Stimulated activated CD8-positive, alpha-beta memory T cell treated with anti-CD3 and anti-CD28 coated beads, Interleukin-4, amount 100 ng/mL, for 4 hours (primary cell): ENCODE measurements at places on chromosomes 7 and 10.

- peak; percentile 60 for DNase-seq
Measured at GRCh38 chr7:131513245-131514061, 43.0 kb downstream of the PODXL start.

- DNase-seq, result no peak
Measured at GRCh38 chr10:50595785-50596184, 28.0 kb downstream of the SGMS1 start.

- DNase-seq, result no peak
Measured at GRCh38 chr7:89761173-89761572, 393.1 kb upstream of the STEAP1 start.

GRCh38 chr7:45967591-45968157, 46.6 kb upstream of the IGFBP3 start:
- DNase-seq, result no peak

DNA sequence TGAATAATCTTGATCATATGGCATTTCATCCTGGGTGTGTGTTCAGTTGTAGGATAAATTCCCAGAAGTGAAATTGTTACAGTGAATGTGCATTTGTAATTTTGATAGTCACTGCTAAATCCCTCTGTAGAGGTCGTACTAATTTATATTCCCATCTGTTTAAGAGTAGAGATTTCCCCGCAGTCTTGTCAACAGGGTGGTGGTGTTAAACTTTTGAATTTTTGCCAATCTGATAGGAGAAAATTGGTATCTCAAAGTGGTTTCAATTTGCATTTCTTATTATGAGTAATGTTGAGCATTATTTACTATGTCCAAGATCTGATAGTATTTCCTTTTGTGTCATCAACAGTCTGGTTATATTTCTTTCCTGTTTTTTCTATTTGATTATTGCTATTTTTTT, 101.7 kb downstream of the AUTS2 start:
- DNase-seq, result no peak

DNA sequence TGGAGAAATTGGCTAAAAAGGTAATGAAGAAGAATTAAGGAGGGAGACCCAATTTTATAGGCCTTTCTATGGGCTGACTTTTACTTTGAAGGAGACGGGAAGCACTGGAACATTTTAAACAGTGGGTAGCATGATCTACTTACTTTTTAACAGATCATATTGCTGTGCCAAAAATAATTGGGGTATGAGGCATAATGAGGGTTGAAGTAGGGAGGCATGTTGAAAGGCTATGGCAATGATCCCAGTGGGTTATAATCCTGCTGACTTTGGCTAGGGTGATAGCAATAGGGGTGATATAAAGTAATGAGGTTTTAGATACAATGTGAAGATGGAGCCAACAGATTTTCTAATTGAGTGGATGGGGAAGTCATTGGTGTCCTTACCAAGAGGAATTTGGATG, 73.2 kb downstream of the GPR37 start:
- DNase-seq, result no peak

DNA sequence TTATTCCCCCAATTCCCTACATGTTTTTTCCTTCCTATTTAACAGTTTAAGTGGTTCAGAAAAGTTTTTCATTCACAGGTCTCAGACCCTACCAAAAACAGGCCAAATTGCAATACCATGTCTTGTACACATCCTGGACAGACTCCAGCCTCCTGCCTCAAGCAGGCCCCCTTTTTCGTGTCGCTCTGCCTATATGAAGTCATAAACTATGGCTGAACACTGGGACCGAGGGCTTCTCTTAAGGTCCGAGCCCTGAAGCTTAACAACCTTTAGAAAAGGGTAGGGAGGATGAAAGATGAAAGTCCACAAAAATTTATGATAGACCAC, 1.4 kb downstream of the FBXW4 start:
- no peak for DNase-seq

GRCh38 chr7:55588379-55588699, 16.0 kb upstream of the VOPP1 start:
- DNase-seq, result no peak

- DNase-seq, result no peak
Measured at GRCh38 chr10:91562839-91563581, 69.9 kb downstream of the PPP1R3C start.

DNA sequence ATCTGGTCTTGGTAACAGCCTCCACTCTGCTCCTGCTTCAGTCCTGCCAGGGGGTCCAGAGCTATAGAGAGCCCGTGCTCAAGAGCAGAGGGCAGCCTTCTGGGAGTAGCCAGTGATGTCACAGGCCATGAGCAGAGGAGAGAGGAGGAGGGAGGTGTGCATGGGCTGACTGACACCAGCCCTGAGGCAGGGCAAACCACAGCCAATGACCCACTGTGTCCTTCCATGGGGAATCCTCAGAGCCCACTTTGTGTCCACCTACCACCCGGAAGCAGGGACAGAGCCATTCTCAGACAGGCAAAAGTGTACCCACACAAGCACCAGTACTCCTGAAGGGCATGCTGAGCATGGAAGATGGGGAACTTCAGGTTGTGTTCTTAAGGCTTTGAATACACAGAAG, at the start of gene PAX4:
PAX4 (minus strand) TSS at position 101 of the 400 bp plus-strand sequence. CDS start 2,214 bp downstream, outside the sequence.
- DNase-seq, result no peak

GRCh38 chr10:79320820-79321493, 26.3 kb upstream of the PPIF start:
- no peak for DNase-seq

DNA sequence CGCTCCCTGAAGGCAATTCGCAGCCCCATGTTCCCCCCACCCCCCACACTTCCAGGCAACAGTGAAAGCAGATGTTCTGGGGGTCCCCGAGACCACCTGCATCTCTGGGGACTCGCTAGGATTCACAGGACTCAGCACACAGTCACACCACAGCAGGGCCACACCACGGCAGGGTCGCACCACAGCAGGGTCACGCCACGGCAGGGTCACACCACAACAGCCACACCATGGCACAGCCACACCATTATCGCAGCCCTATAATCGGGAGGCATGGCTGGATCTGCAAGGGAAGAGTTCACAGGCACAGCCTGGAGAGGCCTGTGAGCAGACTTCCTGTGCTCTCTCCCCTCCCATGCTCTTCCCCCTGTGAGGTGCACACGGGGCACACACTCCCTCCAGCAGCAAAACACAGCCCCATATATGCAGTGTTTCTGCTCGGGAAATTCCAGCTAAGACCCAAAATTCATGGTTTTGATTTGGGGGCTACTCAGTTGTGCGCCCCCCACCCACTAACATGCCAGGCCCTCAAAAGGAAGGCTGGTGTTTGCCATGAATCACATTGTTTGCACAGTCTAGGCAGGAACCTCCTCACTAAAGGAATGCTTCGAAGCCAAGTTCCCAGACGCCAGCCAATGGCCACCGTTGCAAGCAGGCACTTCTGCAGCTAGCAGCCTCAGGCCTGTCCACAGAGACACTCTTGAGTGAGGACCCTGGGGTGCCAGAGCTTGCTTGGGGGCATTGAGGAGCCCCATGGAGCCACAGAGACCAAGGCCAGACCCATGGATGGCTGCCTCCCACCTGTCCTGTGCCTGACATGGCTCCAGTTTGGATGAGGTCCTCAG, 7.0 kb upstream of the DPYSL4 start:
- no peak for DNase-seq

DNA sequence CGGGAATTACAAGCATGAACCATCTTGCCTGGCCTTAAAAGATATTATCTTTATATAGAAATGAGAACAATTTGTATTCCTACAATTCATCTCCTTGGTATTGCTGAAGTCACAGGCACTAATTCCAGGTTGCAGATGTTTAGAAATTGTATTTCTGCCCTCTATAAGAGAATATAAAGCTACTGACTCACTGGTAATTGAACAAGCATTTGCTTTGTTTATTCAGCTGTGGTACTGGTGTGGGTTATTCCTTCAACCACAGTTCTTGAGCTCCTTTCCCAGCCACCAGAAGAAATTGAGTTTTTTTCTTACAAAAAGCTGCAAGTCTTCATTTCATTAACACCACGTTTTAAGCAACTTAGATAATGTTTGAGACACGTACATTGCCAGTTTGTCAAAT, 29.0 kb upstream of the MPP7 start:
- no peak for DNase-seq

DNA sequence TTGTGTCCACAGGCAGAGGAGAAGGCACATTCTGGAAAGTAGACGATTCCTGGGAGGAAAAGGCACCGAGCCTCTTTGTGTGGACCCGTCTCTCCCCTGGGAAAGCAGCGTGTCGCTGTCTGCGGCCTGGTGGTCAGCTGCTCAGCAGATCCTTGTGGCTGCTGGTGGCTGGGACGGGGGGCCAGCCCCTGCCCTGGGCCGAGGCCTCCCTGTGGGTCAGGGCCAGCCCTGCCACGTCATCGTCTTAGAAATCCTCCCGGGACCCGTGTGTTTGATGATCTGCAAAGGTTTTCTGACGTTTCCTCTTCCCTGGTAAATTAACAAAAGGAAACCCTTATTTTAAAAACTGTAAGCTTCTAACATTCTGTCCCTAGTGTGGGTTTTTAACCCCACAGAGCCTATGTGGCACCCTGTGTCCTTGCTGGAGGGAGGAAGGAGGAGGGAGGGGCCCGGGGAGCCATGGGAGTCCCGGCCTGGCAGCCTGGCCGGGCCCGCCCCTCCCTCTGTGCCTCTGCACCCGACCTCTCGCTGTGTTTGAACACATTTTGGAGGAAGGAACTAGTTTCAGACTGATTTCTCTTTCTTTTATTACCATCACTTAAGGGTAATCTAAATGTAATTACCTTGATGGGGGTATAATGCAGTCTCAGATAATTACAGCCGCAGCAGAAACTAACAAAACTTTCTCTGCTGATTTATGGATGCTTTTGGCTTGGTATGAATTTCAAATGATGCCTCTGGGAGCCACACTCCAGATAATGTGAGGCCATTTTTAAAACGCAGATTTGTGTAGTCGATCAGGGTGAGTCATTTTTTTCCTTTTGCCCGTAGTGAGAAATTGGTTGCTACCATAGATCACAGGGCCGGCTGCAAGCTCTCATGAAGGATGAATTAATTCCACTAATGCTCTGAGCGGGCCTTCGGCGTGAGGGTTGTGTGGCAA, 85.5 kb downstream of the NKX6-2 start:
- DNase-seq, result no peak

DNA sequence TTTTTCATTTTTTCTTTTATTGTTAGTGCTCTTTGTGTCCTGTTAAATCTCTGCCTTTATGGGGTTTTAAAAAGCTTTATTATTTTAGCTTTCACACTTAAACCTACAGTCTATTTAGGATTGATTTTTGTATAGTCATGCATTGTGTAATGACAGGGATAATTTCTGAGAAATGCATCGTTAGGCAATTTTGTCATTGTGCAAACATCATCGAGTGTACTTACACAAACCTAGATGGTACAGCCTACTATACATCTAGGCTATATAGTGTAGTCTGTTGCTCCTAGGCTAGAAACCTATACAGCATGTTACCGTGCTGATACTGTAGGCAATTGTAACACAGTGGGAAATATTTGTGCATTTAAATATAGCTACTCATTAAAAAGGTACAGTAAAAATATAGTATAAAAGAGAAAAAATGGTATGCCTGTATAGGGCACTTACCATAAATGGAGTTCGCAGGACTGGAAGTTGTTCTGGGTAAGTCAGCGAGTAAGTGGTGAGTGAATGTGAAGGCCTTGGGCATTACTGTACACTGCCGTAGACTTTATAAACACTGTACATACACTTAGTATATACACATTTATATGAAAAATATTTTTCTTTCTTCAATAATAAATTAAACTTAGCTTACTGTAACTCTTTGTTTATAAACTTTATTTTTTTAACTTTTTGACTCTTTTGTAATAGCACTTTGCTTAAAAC, 16.0 kb downstream of the UBE2D1 start:
- DNase-seq, result no peak

DNA sequence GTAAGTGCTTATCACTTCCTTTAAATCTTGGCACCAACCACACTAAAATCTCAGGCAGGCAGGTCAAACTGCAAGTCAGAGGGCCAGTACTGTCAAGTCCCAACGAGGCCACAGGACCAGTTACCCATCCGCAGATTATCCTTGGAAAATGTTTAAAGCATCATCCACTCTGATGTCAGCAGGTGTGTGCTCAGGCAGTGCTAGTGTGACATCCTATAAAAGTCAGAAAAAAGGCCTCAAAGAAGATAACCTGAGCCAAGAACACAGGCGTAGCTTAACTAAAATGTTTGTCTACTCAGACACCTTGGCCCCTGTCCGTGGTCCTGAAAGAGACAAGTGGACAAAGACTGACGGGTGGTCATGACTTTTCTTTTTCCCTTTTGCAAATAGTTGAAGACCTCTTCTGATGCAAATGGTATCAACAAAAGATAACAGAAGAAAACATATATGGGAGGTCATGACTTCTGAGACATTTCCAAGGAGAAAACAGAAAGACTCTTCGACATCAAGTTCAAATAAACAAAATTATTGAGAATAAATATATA, 309.3 kb downstream of the KCNMA1 start:
- DNase-seq, result no peak

DNA sequence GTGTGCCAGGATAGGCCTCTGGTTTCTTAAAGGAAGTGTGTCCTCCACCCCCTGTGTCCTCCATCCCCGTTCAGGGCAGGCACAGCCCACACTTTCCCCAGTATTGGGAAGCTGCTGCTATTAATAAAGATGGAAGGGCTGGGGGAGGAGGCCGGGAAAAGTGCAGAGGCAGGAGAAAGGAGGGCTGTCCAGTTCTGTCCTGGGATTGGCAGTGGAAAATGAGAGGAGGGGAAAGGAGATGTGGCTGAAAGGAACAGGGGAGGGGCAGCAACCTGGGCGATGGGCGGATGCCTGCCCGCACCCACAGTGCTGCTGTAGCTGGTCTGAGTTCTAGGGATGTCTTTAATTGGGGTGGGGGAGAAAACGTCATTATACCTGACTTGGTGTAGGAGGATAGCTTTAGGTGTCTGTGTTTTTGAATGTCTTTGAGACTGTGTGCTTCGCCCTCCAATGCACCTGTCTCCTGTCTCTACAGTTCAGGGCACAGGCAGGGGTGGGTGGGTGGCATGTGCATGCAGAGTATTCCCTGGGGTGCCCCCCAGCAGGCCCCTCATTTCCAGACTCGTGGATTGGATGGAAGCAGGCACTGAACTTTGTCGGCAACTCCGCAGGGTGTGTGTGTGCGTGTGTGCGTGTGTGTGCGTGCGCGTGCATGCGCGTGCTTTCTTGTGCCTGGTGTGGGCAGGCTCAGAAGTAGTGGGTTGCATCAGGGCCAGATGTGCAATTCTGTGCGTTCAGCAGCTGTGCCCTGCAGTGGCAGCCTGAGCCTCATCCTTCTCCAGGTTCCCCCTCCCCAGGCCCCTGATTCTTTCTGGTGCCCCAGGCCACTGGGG, 2.5 kb downstream of the TRIM8 start:
- no peak for DNase-seq

DNA sequence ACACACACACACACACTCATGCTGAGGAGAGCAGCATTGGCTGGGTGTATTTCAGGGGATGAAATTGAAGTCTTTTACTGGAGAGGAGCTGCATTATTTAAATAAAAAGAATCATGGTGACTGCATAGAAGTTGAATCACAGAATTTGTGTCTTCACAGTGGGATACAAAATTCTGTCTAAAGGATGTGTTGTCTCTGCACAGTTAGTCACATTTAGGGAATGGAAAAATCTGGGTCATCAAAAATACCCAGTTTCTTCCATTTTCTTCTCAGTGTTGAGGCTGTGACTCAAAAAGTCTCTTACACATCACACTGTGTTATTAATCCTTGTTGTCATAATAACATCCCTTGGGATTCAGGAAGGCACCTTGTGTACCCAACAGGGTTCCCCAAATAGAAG, 10.9 kb downstream of the PAPSS2 start:
- no peak for DNase-seq

GRCh38 chr7:156327474-156327873, 313.1 kb upstream of the RNF32 start:
- DNase-seq, result no peak

- DNase-seq, result no peak
Measured at GRCh38 chr7:88647825-88648224, 111.7 kb upstream of the ZNF804B start.
